ENCODE measurements at places on chromosomes 12 and 14.

GRCh38 chr14:32620303-32620702, 291.2 kb downstream of the AKAP6 start:
- no peak for DNase-seq

GRCh38 chr12:69837191-69837590, 12.2 kb downstream of the MYRFL start:
- no peak for DNase-seq

- DNase-seq, result no peak
Observed at GRCh38 chr14:29236848-29237247, 470.3 kb downstream of the FOXG1 start.

GRCh38 chr12:14417715-14418114, 52.2 kb downstream of the ATF7IP start:
- DNase-seq, result peak; percentile 59

DNA sequence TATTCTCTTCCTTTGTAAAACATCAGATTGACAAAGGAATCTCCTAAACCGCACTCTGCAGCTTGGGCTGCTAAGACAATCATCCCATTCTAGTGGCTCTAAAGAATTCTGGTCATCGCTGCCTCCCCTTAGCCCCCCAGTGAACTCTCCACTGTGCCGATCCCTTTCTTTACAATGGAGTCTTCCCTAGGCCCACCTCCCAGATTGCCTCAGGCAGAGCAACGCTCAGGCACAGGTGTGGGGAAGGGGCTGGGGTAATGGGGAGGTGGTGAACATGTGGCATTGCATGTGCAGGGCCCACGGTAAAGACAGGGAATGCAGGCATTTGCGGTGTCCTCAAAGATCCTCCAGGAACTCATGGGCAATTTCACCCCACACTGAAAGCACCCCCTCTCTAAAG, 86.3 kb downstream of the PLEKHG3 start:
- no peak for DNase-seq

DNA sequence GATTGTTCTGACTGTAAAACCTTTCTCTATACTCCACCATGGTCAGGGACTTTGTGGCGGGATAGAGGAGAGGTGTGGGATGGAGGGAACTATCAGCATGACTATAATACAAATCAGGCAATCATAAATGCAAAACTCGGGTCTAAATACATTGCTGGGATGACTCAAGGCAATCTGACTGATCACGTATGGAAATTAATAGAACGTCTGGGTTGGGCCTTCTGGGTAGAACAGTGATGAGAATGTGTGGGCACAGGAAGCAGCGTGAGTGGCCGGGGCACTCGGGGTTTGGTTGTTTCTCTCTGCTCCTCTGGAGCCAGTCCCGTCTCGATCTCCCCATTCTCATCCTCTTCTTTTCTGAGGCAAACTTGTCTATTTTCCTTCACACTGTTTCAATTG, 485.8 kb downstream of the VRK1 start:
- DNase-seq, result no peak
